Suppressor macrophage (primary cell): ENCODE measurements at places on chromosomes 4 and X.

DNA sequence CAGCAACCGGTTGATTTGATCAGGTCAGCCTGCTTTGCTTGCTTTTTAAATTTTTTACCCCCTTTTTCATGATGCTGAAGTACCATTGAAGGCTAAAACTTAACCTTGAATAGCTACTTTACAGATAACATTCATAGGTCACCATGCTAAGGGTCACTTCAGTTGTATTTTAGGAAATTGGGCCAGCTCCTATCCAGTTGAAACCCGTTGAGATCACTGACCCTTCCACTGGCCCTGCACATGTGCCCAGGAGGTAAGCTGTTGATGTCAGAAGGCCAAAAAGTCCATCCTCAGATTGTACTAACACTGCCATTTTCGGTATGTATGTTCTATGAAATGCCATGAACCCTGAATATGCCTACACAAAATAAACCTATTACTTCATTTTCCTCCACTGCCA, 133.0 kb upstream of the FAT4 start:
- no peak for DNase-seq

- no peak for DNase-seq
These were observed 67.0 kb downstream of the TRMT44 start for GRCh38 chr4:8507624-8508023.

GRCh38 chr4:95093460-95093859, 335.7 kb downstream of the BMPR1B start:
- no peak for DNase-seq

GRCh38 chr4:168220893-168221292, 97.7 kb downstream of the DDX60 start:
- no peak for DNase-seq

- DNase-seq, result no peak
These were observed 218.8 kb downstream of the MGST2 start for GRCh38 chr4:139884438-139884837.

GRCh38 chr4:54660591-54660990, 2.8 kb downstream of the KIT start:
- no peak for DNase-seq

DNA sequence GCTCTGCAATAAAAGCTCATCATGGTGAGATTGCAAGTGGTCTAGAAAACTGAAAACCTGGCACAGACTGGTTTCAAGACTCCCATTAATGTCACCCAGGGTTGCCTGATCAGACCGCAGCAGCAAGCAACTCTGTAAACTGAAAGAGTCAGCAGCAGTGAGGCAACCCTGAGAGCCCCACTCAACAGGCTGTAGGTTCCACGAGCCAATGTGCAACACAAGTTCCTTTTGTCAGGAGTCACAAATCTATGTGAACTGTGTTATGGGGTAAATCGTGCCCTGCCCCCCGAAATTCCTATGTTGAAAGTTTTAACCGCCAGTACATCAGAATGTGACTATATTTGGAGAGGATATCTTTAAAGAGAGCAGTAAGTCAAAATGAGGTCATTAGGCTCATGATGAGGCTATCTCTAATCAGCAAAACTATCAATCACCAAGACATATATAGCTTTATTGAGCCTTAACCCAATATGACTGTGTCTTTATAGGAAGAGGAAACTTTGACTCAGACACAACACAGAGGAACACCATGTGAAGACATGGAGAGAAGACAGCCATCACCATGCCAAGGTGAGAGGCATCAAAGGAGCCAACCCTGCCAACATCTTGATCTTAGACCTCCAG, 94.0 kb downstream of the FBXO8 start:
- DNase-seq, result no peak

DNA sequence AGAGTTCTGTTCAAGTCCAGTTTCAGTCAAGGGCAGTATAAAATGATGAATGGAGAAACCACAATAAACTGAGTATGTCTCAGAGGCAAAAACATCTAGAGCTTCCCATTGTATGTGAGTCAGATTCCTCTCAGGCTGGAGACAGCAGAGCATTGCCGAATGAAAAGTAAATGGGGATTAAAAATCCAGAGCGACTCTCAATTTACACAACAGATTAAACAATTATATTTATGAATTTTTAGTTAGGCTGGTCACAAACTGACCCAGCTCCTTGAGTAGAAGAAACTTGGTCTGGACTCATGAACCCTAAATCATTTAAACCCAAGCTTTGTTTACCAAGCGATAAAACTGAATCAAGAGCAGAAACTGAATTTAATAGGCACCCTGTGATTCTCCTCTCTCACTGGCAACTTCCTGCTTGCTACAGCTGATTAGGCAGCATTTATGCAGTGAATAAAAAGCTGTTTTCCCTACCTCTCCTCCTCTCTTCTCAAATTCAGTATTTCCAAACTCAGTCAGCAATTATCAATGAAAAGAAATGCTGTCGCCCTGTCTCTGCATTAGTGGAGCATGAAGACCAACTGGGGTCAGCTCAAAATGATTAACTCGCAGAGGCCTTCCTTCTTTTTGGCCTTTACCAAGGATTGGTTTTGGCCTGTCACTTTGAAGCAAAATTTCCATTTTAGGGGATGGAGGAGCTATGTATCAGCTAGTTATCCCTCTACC, 568.0 kb downstream of the PDHA2 start:
- DNase-seq, result no peak

GRCh38 chrX:123277821-123278220, 93.7 kb downstream of the GRIA3 start:
- no peak for DNase-seq

GRCh38 chrX:74890676-74891430, 34.4 kb downstream of the NEXMIF start:
- no peak for DNase-seq

DNA sequence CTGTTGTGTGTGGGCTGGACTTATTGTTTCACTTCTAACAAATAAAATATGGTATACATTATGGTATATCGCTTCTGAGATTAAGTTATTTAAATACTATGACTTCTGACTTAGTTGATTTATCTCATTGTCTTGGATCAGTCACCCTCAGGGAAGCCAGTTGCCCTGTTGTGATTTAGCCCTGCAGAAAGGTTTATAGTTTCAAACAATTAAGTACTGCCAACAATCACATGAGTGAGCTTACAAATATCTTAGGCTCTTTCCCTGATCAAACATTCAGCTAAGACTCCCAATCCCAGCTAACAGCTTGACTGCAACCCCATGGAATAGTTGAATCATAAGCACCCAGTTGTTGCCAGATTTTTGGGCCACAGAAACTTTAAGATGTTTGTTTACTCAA, 85.4 kb downstream of the MAGEC1 start:
- no peak for DNase-seq

GRCh38 chr4:71587995-71588394, 195.9 kb downstream of the GC start:
- DNase-seq, result no peak

- peak; percentile 40 for DNase-seq
These were observed 41.7 kb downstream of the TMEM164 start for GRCh38 chrX:110044346-110045249.

DNA sequence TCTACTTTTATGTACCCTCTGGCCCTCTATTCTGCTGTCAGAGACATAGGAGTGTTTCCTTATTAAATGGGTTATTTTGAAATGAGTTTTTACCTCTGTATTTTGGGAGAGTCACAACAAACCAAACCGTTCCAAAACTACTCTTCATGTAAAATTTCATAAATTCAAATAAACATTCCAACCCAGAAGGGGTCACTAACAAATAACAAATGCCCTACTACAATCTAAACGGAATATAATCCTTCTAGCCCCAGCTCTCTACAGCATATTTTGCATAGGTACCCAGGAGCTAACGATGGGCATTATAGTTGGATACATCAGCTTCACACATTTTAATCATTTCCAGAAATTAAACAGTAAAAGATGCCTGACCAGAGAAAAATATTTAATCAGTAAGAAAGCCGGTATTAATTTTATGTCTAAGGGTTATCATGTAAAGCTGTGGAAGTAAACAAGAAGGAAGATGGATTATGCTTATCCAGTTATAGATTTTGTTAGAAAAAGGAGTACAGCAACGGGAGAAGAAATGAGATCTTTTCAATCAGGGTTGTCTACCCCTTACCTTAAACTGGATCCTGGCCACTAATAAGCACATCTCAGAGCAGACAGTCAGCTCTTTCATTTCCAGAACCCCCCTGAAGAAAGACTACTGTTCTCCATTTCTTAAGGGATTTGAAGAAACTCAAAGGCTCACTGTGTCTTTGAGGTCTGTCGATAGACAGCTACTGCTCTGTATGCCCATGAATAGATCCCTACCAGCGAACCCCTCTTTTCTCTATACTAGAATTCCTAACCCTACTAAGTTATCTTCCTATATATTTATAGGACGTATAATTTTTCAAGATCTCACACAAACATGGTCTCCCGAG, 1.2 kb downstream of the UGDH start:
- DNase-seq, result no peak

DNA sequence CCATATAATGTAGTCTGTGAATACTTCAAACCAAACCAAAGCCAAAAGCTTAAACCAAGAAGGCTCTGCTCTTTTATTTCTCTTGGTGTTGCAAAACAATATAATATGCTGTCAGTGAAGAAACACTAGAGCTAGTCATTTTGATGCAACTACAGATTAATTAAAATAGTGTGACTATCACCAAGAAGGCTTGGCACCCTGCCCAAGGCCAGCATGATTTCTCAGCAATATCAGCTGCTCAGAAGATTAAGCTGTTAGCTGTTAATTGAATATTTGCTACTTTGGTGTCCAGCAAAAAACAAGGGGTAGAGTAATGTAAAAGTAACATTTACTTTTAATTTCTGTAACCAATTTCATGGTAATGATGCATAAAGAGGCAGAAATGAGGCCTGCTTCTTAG, 104.9 kb upstream of the PRPS2 start:
- no peak for DNase-seq

GRCh38 chrX:111348429-111348828, 63.6 kb downstream of the DCX start:
- no peak for DNase-seq

DNA sequence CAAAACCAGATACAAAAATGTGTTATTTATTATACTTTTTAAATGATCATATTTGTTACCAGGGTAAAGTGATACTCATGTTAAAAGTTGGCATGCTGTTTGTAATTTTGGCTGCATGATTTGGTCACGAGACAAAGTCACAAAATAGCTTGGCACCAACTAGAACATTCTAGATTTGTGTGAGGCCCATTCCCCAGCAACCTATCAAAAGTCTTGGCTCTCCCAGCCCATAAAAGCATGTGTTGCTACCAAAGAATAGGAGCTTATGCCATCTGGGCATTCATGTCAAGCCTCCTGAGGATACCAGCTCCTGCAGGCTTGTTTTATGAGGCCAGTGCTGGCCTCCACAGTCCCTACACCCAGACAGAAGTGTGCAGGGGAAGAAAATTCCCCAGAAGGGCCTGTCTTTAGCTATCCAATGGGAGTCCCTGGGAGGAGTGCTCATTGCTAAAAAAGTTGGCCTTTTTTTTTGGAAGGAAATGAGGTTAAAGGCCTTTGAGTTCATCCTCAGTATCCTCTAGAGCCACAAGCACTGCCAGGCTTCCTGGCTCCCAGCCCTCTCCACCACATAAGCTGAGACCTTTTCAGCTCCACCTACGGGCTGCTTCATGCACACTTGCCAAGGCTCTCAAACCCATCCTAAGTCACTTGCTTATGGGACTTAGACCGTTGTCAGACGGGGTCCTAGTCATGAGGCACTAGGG, 211.9 kb upstream of the EOLA2 start:
- no peak for DNase-seq

DNA sequence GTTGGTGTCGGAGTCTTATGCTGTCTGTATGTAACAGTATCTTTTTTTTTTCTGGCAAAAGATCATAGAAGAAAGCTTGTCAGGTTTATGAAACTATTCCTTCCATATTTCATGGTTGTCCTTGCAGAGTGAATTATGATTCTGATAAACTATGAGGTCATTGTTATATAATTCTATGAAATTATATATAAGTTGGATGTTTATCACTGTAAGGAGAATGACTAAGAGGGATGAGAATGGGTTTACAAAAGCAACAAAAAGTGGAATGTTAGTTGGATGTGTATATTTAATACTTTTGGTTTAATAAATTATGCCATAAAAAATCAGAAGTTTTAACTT, 43.1 kb downstream of the RAPGEF2 start:
- DNase-seq, result no peak

DNA sequence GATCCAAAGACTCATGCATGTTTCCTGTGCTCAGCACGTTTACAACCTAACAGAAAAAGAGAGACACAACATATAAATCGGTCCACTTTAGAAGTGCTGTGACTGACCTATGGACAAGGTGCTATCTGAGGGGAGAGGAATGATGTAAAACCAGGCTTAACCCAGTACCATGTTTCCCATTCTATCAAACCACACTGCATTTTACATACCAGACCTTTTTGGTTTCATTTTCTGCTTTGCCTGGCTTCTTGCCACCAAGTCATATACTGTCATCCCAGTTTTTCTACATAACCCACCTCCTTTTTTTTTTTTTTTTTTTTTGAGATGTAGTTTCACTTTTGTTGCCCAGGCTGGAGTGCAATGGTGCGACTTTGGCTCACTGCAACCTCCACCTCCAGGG, 82.2 kb downstream of the KLF8 start:
- DNase-seq, result no peak

DNA sequence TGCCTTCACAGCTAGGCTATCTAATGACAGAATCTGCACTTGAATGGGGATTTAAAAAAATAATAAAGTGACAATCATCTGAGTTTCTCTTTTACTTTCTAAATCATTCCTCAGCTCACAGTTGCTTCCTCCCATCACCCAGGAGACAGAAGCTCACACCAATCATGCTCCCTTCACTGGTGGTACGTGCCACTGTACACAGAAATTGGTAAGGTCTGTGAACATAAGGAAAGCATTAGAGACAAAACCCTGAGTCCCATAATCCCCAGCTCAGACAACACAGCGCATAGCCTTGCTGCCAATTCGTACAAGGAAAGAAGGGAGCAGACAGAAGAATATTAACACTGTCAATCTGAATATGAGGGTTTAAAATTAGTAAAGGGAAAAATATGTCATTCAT, 133.1 kb downstream of the IDS start:
- no peak for DNase-seq

GRCh38 chrX:9147086-9147485, 113.2 kb upstream of the FAM9B start:
- DNase-seq, result no peak

- DNase-seq, result no peak
These were observed 85.3 kb downstream of the RTL5 start for GRCh38 chrX:72046447-72046846.

DNA sequence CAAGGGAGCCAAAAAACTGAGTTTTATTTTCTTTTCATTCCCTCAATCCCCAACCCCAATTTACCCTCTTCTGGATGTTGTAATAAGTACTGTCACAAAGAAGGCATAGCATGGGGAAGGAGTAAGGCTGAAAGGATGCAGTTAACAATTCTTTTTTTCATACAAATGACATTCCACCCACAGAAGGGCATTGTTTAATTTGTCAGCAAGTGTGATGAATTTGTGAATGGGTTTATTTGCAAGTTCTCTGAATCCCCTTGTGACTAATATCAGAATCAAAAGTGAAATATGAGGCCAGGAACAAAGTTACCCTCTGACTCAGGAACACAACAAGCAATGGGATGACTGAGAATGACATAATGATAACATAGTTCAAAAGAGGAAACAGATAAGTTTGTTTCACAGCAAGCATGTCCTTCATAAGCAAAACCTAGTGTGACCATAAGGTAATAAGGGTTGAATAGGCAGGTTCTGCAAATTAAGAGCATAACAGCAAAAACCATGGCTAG, 2.1 kb downstream of the GEMIN8 start:
- peak; percentile 81 for DNase-seq

- DNase-seq, result no peak
These were observed 1.1 kb downstream of the RPS3A start for GRCh38 chr4:151100531-151100930.
